ENCODE measurements at places on chromosomes 11 and 22.
A peak's percentile ranks its signal among the peaks of the same experiment; 100 is the strongest.

- no peak for DNase-seq
These were observed 2.4 kb downstream of the PHF21A start for GRCh38 chr11:46118702-46119351.

GRCh38 chr11:94036096-94036495 is 14.9 kb downstream of the HEPHL1 start:
- DNase-seq, result no peak

GRCh38 chr22:48228468-48228867 is 1466.0 kb downstream of the TBC1D22A start:
- DNase-seq, result no peak

DNA sequence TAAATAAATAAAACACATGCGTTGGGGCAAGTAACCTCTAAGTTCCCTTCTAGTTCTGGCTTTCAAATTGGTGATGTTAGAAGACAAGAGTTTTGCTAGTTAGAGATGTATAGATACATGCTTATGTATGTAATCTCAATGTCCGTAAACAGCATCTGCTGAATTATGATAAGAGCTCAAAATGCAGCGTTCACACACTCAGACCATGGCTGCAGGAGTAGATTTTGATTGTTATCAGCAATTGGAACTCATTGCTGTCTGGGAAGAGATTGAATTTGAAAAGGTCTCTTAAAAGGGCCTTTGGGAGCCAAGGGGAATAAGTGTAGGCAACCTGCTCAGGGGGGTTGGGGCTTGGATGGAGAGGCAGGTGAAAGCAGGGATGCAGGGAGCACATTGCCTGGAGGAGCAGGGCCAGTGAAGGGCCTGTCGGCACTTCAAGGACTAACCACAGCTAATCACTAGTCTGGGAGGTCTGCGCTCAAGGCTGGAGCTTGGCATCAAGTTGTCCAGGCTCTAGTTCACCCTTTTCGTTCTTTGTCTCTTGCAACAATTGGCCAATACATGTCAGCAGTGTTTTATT is 2.7 kb upstream of the RAG1 start:
- no peak for DNase-seq

- no peak for DNase-seq
These were observed 267.6 kb upstream of the TENM4 start for GRCh38 chr11:79708319-79708932.

DNA sequence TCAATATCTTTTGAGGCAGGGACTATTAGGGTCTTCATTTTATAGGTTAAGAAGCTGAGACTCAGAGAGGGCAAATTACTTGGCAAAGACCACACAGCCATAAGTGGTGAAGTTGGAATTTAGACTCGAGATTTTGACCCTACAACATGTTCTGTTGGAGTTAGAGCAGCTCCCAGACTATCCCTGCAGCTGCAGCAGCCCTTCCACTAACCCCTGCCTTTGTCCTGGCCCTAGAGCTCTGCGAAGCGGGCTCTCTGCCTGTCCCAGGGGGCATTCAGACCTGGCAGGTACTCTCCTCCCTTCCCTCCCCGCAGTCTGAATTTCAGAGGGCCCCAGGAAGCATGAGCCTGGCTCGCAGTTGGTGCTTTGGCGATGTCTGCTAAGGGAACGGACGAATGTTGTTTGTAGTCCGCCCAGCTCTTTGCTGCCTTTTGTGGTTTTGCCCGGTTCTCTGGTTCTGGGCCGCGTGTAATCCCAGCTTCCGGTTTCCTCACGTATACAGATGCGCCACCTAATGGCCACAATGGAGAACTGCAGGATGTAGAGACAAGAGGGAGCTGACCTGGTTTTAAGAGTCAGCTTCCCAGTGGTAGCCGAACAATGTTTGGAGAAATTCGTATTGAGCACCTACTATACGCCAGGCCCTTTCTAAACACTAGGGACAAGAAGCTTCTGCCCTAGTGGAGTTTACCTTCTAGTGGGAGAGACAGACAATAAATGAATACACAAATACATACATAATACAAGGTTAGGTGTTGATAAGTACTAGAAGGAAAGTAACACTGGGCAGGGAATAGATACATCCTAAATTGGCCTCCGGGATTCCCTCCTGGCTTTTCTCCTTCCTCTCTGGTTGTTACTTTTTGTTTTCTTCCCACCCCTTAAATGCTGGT is 125.2 kb downstream of the ST3GAL4 start:
- DNase-seq, result peak; percentile 54

GRCh38 chr22:24350627-24351026 is 76.8 kb upstream of the ADORA2A start:
- DNase-seq, result no peak

- no peak for DNase-seq
These were observed 6.9 kb downstream of the MAPK1 start for GRCh38 chr22:21860491-21861039.

DNA sequence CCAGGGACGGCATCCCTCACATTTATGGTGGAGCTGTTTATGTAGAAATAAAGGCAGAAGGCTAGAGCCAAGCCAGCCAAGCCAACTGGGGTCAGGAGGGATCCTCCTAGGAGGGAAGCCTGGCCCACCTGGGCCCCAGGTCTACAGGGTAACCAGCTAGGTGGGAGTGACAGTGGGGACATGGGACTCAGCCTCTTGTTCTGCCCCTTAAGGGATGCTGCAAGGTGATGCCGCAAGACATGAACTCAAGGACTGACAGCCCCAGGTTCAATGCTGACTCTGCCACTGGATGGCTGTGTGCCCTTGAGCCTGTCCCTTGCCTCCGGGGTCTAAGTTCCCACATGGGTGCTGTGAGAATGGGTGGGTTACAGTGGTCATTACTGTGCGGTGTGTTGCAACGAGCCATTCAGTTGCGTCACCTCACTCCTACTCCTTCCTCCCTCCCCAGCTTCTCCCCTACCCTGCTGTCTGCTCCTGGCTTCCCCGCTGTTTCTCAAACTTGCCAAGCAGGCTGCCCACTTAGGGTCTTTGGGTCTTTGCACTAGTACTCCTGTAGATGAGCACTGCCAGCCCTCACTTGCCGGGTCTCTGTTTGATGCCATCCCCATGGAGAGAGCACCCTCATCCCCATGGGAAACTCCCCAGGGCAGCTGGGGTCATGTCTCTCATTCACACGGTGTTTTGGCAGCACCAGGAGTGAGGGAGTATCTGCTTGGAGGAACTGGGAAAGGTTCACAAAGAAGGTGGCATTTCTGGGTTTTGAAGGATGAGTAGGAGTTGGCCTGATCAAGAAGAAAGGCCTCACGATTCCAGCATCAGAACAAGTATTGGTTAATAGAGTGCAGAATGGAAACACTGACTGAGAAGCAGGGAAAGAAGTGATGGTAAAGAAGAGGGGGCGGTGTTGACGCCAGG is 43.0 kb upstream of the RTL6 start:
- DNase-seq, result no peak

DNA sequence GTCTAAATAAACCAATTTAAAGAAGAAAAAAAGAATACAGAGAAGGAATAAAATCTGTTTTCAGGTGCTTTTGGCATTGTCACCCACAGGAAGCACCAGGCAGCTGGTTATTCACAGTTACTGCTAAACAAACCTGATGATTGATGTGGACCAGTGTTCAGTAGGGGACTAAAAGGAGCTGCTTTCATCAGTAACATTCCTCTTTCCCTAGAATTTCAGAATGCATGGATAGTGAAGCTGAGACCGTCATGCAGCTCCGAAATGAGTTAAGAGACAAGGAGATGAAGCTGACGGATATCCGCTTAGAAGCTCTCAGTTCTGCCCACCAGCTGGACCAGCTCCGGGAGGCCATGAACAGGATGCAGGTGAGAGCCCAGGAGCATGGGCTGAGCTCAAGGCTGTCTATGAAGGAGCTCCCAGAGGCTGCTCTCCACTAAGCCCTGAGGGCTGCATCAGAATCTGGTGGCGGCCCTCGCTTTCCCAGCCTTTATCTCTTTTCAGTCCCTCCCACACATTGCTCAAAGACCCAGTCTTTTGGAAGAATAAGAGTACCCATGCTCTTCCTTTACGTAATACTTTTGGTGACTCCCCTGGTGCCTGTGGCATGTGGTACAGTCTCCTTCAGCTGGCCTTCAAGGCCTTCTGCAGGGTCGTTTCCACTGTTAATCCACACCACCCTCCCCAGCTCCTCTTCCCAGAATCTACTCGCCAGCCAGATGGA is 69.5 kb downstream of the DBX1 start:
- no peak for DNase-seq

- DNase-seq, result no peak
These were observed 7.1 kb upstream of the PDGFB start for GRCh38 chr22:39251762-39252460.

GRCh38 chr11:80562523-80563125 is 1121.8 kb upstream of the TENM4 start:
- DNase-seq, result no peak

GRCh38 chr11:28773606-28774005 is 665.4 kb downstream of the METTL15 start:
- no peak for DNase-seq

- DNase-seq, result no peak
These were observed 17.1 kb downstream of the TOM1 start for GRCh38 chr22:35316751-35317150.

GRCh38 chr11:43968719-43969118 is 26.3 kb downstream of the C11orf96 start:
- no peak for DNase-seq

GRCh38 chr22:49900441-49901230 is 17.6 kb downstream of the ALG12 start:
- no peak for DNase-seq

DNA sequence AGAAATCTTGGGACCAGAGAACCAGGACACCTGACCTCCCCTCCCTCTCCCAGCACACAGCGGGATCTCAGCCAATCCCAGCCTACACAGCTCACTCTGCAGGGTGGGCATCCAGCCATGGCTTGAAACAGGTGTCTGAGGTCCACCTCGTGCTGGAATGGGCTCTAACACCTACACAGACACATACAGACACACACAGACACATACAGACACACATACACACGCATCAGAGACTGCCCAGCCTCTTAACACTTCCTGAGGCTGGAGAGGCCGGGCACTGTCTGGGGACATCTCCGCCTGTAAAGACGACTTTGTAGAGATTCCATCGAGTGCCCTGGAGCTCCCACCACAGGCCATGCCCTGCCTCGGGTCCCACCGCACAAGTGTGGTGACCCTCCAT is 36.7 kb downstream of the CAPN1 start:
- no peak for DNase-seq

DNA sequence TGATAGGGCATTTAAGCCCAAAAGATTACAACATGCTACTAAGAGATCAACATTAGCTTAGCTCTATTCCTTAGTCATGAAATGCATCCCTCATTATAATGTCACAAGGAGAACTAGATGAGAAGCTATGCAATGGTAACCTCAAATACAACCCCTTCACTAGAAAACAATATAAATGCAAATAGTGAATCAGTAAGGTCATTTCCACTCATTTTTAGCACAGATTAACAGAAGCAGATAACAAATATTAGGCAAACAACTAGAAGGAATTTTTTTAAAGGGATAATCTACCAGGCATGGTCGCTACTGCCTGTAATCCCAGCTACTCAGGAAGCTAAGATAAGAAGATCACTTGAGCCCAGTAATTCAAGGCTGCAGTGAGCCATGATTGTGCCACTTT is 28.2 kb downstream of the SIK3 start:
- DNase-seq, result no peak

GRCh38 chr22:17665854-17666253 is 27.3 kb downstream of the BCL2L13 start:
- no peak for DNase-seq

- DNase-seq, result no peak
These were observed 284.1 kb downstream of the CASP12 start for GRCh38 chr11:104614117-104614680.

DNA sequence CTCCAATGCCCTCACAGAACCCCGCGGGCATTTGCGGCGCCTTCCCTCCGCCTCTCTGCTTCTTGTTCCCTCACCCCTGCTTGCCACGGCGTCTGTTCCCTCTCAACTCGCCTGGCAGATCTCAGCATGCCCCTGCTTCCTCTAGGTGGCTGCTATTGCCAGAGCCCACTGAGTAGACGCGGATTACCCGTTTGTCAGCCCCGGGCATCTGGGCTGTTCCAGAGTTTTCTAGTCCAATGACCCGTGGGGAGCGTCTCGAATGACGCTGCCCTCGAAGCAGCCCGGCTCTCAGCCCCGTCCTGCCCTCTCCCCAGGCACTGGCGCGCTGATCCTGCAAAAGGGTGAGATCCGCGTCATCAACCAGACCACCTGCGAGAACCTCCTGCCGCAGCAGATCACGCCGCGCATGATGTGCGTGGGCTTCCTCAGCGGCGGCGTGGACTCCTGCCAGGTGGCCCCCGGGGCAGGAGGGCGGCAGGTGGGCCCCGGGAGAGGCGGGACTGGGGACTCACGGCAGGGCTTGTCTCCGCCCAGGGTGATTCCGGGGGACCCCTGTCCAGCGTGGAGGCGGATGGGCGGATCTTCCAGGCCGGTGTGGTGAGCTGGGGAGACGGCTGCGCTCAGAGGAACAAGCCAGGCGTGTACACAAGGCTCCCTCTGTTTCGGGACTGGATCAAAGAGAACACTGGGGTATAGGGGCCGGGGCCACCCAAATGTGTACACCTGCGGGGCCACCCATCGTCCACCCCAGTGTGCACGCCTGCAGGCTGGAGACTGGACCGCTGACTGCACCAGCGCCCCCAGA is 49.7 kb downstream of the ST14 start:
- DNase-seq, result no peak

DNA sequence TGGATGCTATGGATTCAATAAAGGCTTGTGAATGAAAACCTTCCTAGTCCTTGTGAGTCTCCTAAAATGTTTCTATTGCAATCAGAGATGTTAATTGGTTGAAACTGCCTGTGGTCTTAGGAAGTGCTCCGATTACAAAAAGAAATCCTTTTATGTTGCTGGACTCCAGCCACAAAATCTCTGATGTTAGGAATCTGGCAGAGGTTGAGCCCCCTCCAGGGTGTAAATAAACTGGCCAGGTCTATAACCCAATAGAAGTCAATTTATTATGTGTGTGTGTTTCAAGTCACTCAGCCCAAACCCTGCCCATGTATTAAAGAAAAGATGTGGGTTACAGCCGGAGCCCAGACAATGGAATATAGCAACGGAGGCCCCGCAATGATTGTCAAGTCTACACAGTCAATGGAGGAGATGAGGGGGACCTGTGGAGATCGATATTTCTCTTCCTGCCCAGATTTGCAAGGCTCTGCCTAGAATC is 218.1 kb upstream of the SORL1-AS1 start:
- no peak for DNase-seq

- DNase-seq, result no peak
These were observed 4.8 kb downstream of the MRGPRG start for GRCh38 chr11:3213659-3214419.

All from stimulated activated CD4-positive, alpha-beta T cell treated with anti-CD3 and anti-CD28 coated beads, Interleukin-15, amount 100 ng/mL, for 48 hours (primary cell).